ENCODE measurements at places on chromosomes 2 and 18.

GRCh38 chr2:239910404-239910803, 114.7 kb downstream of the NDUFA10 start:
- DNase-seq: no peak

GRCh38 chr2:111627256-111627655, 256.7 kb downstream of the ANAPC1 start:
- no peak for DNase-seq

- DNase-seq: no peak
These were observed 125.4 kb downstream of the CSRNP3 start for GRCh38 chr2:165594935-165595255.

GRCh38 chr18:3931013-3931315, 481.0 kb downstream of the TGIF1 start:
- no peak for DNase-seq

- no peak for DNase-seq
These were observed 30.0 kb upstream of the TWIST2 start for GRCh38 chr2:238817891-238818290.

DNA sequence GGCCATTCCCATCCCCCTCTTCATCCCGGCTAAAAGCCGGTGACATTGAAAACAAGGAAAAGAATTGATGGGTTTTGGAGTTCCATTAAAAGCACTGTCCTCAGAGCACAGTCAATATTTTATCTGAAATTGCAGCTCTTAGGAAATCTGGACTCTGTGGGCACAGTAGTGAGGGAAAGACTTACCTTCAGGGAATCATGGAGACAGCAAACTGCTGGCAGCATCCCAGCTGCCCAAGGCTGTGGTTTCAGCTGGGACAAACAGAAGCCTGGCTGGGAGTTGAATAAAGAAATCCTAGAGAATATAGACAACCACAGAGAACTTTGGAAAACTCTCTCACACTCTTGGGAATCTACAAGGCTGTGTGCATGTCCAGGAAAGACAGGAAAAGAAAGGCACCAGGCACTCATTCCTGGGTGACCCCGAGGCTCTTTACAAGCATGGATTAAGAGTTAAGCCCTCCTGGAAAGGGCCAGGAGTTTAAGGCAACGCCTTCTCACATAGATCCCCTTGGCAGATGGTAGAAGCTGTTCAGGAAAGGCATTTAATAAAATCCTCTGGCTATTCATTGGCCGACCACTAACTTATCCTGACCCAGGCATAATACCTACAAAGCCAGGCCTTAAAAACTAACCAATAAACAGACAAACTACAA, 255.1 kb downstream of the MYT1L start:
- DNase-seq: no peak
